ENCODE measurements at places on chromosomes 13 and 19.
A peak's percentile ranks its signal among the peaks of the same experiment; 100 is the strongest.

GRCh38 chr13:107993239-107993949 is 221.9 kb downstream of the LIG4 start:
- DNase-seq, result no peak

GRCh38 chr13:33158816-33159215 is 126.7 kb downstream of the STARD13 start:
- no peak for DNase-seq

GRCh38 chr19:54168174-54168917 is 4.6 kb downstream of the TMC4 start:
- DNase-seq, result peak; percentile 87

GRCh38 chr13:112722433-112723263 is 32.8 kb downstream of the ATP11A start:
- DNase-seq, result no peak

GRCh38 chr13:76796851-76797250 is 89.4 kb downstream of the KCTD12 start:
- DNase-seq, result no peak

- DNase-seq, result no peak
Observed at GRCh38 chr13:71828117-71828516, 38.9 kb downstream of the DACH1 start.

GRCh38 chr19:3644351-3645066 is 17.9 kb upstream of the CACTIN start:
- DNase-seq, result no peak

- DNase-seq, result no peak
Observed at GRCh38 chr13:65555962-65556361, 1674.2 kb downstream of the PCDH9 start.

DNA sequence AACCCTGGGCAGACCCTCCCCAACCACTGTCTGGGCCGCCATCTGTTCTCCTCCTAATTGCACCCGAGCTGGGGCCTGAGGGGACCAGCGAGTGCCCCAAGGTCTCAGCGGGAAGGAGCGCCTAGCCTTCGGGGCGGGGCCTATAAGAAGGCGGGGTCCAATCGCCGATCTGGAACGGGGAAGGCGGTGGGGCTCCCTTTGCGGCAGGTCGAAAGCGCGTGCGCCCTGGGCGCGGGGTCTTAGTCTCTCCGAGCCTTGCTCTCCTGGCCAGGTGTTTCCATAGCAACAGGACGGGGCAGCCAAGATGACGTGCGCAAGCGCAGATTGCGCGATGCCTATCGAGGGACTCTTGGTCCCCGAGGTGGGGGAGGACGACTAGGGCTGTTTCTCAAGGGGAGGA is 2.8 kb downstream of the MAST1 start:
- no peak for DNase-seq

- DNase-seq, result no peak
Observed at GRCh38 chr13:111314852-111315251, 5.6 kb upstream of the TEX29 start.

DNA sequence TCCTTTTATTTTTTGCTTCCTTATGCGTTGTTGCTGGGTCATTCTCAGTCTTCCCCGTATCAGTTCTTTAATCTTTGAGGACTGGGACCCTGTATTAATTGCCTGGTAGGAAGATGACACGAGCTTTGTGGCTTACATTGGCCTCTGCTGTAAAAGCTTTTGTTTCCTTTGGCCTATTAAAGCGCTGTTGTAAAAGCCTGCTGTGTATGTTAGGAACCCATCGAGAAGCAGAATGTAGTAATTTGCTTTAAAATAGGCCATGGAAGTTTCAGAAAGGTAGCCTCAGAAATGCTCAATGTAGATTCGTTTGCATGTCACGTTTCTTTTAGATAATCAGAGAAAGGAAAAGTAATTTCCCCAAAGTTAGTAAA is 257.5 kb upstream of the STARD13 start:
- DNase-seq, result no peak

DNA sequence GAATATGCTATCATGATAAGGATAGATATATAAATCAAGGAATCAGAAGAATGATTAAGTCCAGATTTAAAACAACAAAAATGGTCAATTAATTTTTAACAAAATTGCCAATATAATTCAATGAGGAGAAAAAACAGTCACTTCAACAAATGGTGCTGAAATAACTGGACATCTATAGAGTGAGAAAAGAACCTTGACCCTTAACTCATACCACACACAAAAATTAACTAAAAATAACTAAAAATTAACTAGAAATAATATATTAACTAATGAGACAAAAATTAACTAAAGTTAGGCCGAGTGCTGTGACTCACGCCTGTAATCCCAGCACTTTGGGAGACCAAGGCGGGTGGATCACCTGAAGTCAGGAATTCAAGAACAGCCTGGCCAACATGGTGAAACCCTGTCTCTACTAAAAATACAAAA is 9.5 kb downstream of the LGALS7 start:
- DNase-seq, result no peak

- no peak for DNase-seq
Observed at GRCh38 chr13:113483504-113484293, 6.8 kb downstream of the DCUN1D2 start.

- no peak for DNase-seq
Observed at GRCh38 chr13:70249332-70250064, 141.2 kb upstream of the KLHL1 start.

- DNase-seq, result no peak
Observed at GRCh38 chr19:18053576-18054219, 33.0 kb downstream of the IL12RB1 start.

DNA sequence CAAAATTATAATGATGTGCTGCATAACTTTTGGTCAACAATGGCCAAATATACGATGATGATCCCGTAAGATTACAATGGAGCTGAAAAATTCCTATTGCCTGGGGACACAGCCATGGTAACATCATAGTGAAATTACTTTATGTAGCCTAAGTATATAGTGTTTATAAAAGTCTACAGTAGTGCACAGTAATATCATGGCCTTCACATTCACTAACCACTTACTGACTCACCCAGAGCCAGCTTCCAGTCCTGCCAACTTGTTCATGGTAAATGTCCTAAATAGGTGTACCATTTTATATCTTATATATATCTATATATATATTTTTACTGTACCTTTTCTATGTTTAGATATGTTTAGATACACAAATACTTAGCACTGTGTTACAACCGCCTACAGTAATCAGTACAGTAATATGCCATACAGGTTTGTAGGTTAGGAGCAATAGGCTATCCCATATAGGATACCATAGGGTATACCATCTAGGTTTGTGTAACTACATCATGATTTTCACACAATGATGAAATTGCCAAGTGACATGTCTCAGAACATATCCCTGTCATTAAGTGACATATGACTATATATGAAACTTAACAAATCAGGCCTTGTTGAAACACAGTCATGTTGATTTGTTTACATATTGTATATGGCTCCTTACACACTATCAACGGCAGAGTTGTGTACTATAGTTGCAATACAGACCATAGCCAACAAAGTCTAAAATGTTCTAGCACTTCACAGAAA is 23.7 kb downstream of the DIS3 start:
- DNase-seq, result no peak

DNA sequence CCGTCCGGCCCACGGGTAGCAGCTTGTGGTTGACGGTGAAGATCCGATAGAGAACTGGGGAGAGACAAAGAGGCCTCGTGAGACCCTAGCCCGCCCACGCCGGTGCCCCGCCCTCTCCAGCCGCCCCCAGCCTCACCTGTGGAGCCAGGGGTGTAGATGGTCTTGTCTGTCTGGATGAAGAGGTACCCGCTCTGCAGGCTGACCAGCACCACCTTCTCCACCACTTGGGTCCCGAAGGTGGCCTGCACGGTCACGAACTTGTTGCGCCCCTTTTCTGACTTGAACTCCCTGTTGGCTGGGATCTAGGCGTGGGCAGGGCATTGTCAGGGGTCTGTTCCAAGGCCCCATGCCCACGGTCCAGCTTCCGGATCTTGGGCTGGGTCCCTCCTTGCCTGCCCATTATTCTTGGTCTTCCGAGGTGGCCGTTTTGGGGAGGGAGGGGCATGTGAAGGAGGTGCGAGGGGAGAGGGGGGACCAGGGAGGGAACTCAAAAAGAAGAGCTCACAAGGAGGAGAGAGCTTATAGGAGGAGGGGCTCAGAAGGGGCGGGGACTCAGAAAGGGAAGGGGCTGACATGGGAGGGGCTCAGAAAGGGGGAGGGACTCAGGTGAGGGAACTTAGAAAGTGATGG is 2.2 kb downstream of the C3 start:
- no peak for DNase-seq

GRCh38 chr19:44640518-44640917 is 3.2 kb upstream of the PVR start:
- no peak for DNase-seq

DNA sequence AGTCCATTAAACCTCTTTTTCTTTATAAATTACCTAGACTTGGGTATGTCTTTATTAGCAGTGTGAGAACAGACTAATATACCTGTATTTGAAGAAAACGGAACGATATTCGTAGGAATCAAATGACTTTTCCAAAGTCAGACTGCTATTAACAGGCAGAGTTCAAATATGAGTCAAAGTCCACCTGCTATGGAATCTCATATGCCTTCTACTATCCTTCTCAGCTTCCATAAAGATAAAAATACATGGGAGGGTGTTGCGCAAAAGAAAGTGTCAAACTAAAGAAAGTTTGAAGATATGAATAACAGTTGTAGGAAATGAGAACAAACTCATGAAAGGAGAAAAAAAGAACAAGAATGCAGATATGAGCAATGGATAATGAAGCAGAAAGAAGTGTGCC is 704.6 kb downstream of the EFNB2 start:
- no peak for DNase-seq

- no peak for DNase-seq
Observed at GRCh38 chr13:97112446-97113152, 109.5 kb upstream of the MBNL2 start.

DNA sequence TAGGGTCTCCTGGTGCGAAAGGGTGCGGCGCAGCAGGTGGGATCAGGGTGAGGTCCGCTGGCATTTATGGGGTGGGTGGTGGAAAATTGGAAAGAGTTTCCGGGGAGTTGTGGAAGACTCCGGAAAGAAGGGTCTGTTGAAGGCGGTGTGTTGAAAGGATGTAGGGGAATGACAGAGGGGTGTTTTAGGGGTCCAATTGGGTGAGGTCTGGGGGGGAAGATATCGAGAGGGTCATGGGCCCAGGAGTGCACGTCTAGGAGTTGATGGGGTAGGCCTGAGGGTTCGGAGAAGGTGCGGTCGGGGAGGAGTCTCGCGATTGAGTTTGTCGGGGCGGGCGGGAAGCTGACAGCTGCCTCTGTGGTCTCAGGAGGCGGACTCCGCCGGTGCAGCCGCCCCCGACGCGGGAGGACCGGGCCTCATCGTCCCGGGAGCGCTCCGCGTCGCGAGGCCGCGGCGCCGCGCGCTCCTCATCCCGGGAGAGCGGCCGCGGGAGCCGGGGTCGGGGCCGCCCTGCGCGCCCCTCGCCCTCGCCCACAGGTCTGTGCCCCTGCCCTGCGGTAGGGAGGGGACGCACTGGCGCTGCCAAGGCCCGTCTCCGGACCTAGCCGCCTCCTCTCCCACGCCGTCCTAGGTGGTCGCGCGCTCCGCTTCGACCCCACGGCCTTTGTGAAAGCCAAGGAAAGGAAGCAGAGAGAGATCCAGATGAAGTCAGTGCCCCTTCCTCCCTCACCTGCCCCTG is 7.0 kb downstream of the PGLYRP1 start:
- DNase-seq, result no peak

DNA sequence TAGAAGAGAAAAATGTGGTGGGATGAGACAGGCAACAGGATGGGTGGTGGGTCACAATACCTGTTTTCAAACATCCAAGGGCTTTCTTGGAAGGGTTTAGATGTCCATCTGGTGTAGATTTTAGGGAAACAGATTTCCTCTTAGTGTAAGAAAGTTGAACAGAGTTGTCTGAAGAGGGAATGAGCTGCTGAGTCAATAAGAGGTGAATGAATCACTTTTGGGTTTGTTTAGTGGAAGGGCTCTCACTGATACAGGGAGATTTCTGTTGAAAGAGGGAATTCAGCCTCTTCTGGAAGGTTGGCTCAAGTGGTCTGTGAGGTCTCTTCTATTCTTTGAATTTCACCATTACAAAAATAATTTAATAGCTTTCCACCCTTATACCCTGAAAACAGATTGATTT is 54.6 kb downstream of the LACC1 start:
- DNase-seq, result no peak

DNA sequence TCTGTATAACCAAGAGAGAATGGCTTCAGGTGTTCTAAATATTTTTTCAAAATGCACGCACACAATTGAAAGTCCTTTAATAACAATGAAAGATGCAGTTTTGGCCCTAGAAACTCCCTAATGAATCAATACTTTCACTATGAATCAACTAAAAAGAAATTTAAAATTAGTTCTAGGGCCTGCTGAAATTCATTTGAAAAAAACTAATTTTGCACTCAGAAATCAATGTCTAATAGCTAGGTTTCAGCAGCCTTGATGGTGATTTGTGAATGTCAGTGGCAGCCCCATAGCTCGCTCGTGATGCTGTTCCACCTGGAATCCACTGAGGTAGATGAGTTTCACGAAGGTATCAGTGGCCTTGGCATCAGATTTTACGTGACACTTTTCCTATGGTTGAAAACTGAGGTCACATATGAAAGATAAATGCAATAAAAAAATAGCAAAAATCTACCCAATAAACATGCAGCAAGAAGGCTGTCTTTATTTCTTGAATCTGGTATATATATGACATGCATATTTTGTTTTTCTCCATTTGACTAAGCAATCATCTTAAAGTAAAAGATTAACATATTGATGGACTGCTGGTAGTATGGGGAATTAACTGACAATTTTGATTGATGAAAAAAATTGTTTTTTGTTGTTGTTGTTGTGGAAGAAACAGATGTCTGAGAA is 141.0 kb downstream of the AKAP11 start:
- no peak for DNase-seq

- DNase-seq, result no peak
Observed at GRCh38 chr19:18433015-18433691, 4.8 kb downstream of the ISYNA1 start.

- no peak for DNase-seq
Observed at GRCh38 chr19:2424686-2425621, 2.4 kb downstream of the TIMM13 start.

DNA sequence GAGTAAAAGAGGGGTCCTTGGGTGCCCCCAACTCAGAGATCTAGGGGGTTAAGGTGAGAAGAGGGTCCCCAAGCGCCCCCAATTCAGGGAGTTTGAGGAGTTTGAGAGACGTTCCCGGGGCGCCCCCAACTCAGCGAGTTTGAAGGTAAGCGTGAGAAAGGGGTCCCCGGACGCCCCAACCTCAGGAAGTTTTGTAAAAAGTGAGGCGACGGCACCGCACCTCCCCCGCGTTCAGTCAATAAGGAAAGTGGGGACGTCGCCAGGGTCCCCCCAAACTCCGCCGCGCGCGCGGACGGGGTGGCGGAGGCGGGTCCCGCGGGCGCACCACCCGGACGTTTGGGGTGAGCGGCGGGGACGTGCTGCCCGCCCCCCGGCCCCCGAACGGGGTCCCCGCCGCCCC is 353 bp downstream of the RFX2 start:
- no peak for DNase-seq

Data from stimulated activated CD8-positive, alpha-beta memory T cell treated with anti-CD3 and anti-CD28 coated beads, Interleukin-2, amount 100 ng/mL, for 1 hour (primary cell).